Ovary (tissue), 10 donors: ENCODE measurements at places on chromosomes 4 and X. TPM values are rescaled to one million over a fixed set of nuclear protein-coding genes. Genes with fewer than 3 reads are reported as not detected.

DNA sequence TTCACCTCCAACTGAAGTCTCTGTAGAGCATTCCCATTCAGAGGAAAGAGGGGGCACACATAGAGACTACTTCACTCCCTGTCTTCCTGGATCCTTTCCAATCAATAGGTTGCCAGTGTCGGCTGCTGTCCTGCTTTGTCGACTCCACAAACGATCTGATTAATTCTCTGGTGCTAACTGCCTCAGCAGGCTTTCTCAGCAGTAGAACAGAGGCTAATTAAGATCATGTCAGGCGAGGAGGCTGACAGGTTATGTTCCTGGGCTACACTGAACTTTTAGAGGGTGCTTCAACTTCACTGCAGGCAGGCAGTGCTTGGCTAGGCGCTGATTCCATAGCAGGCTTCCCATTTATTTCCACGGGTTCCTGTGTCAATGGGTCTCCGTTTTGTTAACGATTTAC, 79.2 kb downstream of the GRIA3 start:
- DNase-seq: no peak
- no peaks in the 10 kb centered on the region for H3K36me3 ChIP-seq
- H3K27me3 ChIP-seq: no peaks in the 10 kb centered on the region
- H3K27ac ChIP-seq: no peak overlapping the region
- no peak overlapping the region for H3K4me3 ChIP-seq

DNA sequence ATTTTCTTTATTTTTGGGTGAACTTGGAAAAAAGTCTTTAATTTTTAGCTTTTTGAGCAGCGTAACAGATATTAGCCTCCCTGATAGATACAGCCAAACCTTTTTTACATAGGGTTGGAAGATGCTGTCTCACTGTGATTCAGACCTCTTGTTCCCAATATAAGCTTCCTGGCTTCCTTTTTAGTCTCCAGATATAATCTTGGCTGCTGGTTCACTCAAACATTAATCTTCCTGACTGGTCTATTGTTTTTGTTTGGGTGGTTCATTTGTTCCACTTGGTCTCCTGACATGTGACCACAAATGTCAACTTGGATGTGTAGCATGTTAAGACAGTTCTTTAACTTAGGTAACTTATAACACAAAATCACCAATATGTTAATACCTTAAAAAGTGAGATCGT, 23.0 kb downstream of the RPA4 start:
- H3K27ac ChIP-seq: no peak overlapping the region
- no peaks in the 10 kb centered on the region for H3K4me1 ChIP-seq
- no peak for DNase-seq
- H3K27me3 ChIP-seq: no peaks in the 10 kb centered on the region
- H3K36me3 ChIP-seq: no peaks in the 10 kb centered on the region

GRCh38 chr4:111959222-111959621, 186.0 kb upstream of the FAM241A start:
- no peak overlapping the region for H3K4me3 ChIP-seq
- H3K36me3 ChIP-seq: no peaks in the 10 kb centered on the region
- DNase-seq: no peak

- DNase-seq: no peak
- no peaks in the 10 kb centered on the region for H3K36me3 ChIP-seq
- no peaks in the 10 kb centered on the region for H3K27me3 ChIP-seq
- H3K4me1 ChIP-seq: peaks cover 1% of the 10 kb centered on the region
Measured at GRCh38 chr4:139297001-139297410, 4.3 kb upstream of the NAA15 start.

GRCh38 chr4:142314686-142315085, 531.4 kb downstream of the INPP4B start:
- no peak overlapping the region for H3K27ac ChIP-seq
- no peaks in the 10 kb centered on the region for H3K4me1 ChIP-seq
- H3K4me3 ChIP-seq: no peak overlapping the region
- DNase-seq: no peak
- no peaks in the 10 kb centered on the region for H3K36me3 ChIP-seq
- no peaks in the 10 kb centered on the region for H3K27me3 ChIP-seq

- H3K36me3 ChIP-seq: no peaks in the 10 kb centered on the region
- H3K4me1 ChIP-seq: no peaks in the 10 kb centered on the region
- H3K27ac ChIP-seq: no peak overlapping the region
- H3K4me3 ChIP-seq: no peak overlapping the region
Measured at GRCh38 chr4:189202182-189202868, 738.3 kb upstream of the FRG1 start.

Gene TCEAL7
- total RNA-seq: 19.1 TPM

Gene GRPR
- total RNA-seq: not detected

Gene KLHL8
- total RNA-seq: 11.8 TPM

Gene CCDC110
- total RNA-seq: 6.4 TPM
